Daoy (cell line): ENCODE measurements at places on chromosomes 5 and 9. TPM values are rescaled to one million over a fixed set of nuclear protein-coding genes. Genes with fewer than 3 reads are reported as not detected.

DNA sequence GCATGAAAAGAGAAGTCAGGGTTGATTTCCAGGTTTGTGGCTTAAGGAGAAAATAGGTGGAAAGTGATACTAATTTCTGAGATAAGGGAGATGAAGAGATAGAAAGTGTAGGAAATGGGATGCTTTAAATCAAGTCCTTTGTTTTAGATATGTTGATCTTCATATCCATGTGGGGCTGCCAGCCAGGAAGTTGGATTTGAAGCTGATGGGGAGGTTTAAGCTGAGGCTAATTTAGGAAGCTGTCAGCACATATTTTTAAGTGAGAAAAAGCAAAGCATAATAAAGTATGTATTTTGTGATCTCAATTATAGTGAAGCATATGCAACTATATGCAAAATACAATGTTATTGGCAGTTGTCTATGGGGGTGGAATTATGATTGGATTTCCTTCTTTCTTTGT lies 428.4 kb downstream of the CSNK1G3 start:
- no peak for DNase-seq

DNA sequence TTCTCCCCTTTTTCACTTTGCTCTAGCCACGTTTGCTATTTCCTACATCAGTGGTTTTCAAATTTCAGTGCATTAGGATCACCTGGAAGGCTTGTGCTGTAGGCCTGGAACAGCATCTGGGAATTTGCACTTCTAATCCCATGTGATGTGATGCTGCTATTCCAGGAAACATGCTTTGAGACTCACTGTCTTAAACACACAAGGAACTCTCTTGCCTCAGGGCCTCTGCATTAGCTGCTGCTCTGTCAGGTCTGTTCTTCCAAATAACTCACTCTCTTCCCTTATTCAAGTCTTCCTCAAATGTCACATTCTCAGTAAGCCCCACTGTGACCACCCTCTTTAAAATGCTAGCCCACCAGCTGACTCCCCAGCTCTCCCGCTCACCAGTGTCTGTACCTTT lies 204.0 kb downstream of the DNAH5 start:
- DNase-seq, result no peak

GRCh38 chr9:20557890-20558565 lies 64.3 kb downstream of the MLLT3 start:
- no peak for DNase-seq

GRCh38 chr5:55411876-55412275 lies 104.1 kb downstream of the MTREX start:
- DNase-seq, result no peak

GRCh38 chr9:5749306-5749705 lies 83.6 kb downstream of the ERMP1 start:
- DNase-seq, result no peak

DNA sequence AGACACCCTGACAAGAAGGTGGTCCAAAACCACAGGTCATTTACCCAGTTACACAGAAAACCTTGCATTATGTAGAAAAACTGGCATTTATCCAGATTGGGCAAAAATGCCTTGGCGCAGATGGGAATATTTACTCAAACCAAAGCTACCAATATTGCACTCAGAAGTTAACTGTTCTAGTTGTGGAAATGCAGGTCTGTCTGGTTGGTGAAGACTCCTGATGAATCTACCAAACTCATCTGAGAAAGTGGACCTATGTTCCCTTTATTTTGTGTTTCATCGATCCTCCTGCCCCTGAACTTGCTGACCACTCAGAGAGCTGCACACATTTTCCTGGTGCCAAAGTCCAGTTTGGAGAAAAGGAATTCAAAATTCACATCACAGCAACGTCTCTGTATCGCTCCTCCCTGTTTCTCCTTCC lies 85.2 kb upstream of the ALDH1A1 start:
- no peak for DNase-seq

DNA sequence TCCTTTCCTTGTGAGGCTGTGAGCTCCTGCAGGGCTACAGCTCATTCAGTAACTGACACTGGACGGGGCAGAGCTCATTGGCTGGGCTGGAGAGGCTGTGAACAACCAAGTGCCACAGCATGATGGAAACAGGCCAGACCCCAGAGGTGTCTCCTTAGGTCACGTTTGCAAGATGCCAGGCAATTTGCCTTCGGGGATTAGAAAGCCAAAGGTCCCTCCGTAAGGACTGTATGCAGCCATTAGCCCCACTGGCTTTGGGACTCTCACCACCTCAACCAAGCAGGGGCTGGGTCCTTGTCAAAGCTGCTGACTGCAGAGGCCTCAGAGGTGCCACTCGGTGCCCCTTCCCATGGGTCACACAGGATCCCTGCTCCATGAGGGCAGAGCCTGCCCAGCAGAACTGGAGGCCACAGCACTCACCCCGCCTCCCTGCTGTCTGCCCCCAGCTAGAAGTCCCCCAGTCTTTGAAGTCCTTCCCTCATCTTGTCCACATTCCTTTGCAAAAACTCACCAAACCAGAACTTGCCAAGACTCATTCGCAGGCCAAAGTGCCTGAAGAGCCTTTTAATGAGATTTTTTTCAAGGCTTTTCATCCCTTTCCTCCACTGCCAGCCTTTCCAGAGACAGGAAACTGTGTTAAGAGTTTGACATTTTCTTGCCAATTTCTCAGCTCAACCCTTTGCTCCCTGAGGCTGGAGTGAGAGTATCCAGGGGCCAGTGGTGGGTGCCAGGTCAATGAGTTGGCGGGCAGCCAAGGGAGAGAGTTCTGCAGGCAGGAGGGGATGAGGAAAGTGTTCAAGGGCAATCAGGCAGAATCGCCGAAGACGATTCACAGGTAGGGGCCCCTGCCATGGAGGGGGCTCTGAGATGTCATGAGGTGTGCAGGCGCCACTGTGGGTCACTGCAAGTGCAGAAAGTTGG lies 39.7 kb upstream of the SLC25A51 start:
- peak; percentile 93 for DNase-seq

DNA sequence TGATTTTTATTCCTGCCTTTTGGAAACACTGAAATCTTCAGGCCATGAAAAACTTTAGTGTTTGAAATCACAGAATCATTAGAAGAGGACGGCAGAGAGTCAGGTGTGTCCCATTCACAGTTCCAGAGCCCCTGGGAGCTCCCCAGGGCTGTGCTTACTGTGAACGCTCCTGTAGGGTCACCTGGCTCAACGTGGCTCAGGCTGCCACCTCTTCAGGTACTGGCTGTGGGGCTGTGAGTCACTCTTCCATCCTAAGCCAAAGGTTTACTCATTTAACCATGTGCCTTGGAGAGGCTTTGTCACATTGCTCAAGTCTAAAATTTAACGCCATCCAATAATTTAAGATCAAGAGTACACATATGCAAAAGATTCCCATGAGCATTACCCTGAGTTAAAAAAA lies 50.2 kb upstream of the FSTL4 start:
- DNase-seq, result peak; percentile 14

GRCh38 chr9:88015606-88016005 lies 41.3 kb upstream of the CDK20 start:
- DNase-seq, result no peak

GRCh38 chr9:122695696-122696095 lies 20.8 kb downstream of the OR1L3 start:
- no peak for DNase-seq

GRCh38 chr9:26779062-26779461 lies 113.5 kb downstream of the CAAP1 start:
- no peak for DNase-seq

GRCh38 chr9:132312873-132313272 lies 41.9 kb downstream of the SETX start:
- no peak for DNase-seq

- no peak for DNase-seq
Measured at GRCh38 chr9:36974731-36975130, 59.3 kb downstream of the PAX5 start.

DNA sequence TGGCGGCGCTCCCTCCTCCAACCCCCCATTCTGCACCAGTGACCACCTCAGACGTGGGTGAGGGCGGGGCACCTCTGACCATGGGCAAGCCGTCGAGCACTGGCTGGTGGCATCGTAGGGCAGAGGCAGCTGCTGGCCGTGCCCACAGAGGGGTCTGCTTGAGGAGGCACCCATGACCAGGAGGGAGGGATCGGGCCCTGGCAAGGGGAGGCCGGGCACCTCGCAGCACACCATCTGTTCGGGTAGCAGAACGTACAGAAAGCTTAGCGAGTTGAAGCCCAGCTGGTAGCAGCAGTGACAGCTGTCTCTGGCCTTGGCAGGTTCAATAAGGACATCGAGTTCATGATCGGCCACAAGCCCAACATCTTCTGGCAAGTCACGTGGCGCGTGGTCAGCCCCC lies 4.3 kb upstream of the SLC6A18 start:
- DNase-seq, result no peak

- DNase-seq, result peak; percentile 45
Measured at GRCh38 chr9:33202552-33203201, 35.5 kb upstream of the B4GALT1 start.

- no peak for DNase-seq
Measured at GRCh38 chr5:137923856-137924255, 34.6 kb downstream of the PKD2L2 start.

- DNase-seq, result peak; percentile 70
Measured at GRCh38 chr5:149268928-149269557, 2.6 kb upstream of the AFAP1L1 start.

DNA sequence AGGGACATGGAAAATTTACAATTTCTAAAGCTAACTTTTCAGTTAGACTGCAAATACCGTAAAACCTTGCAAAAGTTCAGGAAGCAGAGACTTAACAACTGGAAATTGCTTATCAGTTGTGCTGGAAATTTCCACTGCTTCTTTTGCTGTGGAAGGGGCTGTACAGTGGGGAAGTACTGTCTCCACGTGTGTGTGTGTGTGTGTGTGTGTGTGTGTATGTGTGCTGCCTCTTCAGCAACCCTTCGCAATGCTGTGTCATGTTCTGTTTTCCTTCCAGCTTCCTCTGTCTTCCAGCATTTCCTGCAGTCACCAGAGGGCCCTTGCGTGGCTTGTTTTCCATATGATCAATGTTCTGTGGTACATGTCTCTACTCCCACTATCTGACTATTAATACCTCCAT lies 87.5 kb upstream of the RANBP3L start:
- peak; percentile 18 for DNase-seq

DNA sequence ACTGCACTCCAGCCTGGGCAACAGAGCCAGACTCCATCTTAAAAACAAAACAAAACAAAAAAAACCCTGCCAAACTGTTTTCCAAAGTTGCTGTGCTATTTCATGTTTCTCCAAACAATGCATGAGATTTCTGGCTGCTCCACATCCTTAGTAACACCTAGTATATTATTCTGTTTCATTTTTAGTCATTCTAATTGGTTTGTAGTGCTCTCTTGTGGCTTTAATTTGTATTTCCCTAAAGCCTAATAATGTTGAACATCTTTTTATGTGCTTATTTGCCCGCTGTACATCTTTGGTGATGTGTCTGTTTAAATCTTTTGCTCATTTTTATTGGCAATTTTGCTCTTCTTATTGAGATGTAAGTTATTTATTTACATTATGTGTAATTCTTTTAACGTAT lies 18.4 kb upstream of the TTC1 start:
- DNase-seq, result no peak

DNA sequence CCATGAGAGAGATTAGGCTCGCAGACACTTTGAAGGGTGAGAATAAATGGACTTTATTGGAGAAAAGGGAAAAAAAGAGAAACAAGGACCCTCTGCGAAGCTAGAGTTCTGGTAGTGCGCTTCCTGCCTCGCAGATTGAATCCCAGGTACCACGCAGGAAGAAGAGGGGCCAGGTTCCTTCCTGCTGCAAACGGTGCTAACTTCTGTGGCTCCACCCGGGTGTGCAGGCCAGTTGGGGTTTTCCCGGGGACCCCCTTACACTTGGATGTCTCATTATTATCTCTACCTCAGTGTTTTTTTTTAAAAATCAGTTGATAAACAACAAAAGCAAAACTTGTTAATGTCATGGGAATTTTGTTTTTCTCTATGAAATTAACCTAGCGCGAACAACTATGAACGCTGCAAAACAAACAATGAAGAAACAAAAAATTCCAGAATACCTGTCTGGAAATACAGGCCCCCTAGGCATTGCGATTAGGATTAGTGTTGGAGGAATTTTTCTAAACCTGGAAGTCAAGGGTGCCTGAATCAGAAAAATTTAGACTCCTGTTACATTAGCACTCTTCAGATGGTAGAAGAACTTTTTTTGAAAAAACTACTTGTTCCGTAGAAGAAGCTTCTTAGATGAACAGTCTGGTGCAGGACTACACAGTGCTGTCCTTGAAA lies 414.5 kb downstream of the MAN2A1 start:
- no peak for DNase-seq

- no peak for DNase-seq
Measured at GRCh38 chr9:107281922-107282667, 984 bp upstream of the RAD23B start.

- no peak for DNase-seq
Measured at GRCh38 chr9:124015661-124016131, 4.1 kb downstream of the LHX2 start.

- no peak for DNase-seq
Measured at GRCh38 chr5:64181440-64181839, 15.8 kb downstream of the RNF180 start.

GRCh38 chr9:130328349-130328801 lies 62.8 kb downstream of the HMCN2 start:
- no peak for DNase-seq

GRCh38 chr5:66812291-66812690 lies 216.1 kb downstream of the MAST4 start:
- DNase-seq, result no peak

GRCh38 chr9:105318729-105319191 lies 74.3 kb downstream of the SLC44A1 start:
- DNase-seq, result no peak

DNA sequence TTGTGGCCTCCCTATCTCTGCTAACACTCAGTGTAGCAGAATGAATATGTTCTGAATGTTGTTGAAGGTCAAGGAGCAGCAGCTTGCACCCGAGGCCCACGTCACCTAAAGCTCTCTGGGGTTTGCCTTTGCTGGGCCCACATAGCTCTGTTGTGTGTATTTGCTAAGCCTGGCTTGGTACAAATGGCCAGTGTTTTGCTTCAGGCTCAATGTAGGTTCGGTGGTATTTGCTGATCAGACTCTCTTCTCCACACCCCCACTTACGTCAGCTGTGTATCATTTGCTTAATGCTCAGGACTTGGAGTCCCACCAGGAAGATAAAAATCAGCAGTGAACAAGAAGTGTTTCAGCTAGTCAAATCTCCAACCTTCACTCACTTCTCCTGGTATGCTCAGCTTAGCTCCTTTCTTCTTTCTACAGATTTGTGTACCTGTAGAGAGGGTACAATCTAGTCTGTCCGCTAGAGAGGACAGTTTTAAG lies 4.8 kb upstream of the RFESD start:
- DNase-seq, result peak; percentile 9

GRCh38 chr9:78552802-78553201 lies 255.9 kb downstream of the PSAT1 start:
- DNase-seq, result no peak

Gene BTNL8
- total RNA-seq, result not detected in 2 replicates

Gene CD74
- not detected in 2 replicates for total RNA-seq

Gene LRRC70
- 1.1 TPM in 1 of 2 replicates, not detected in the other for total RNA-seq

Gene TAF11L5
- not detected in 2 replicates for total RNA-seq

Gene NUTM2G
- under 0.01 TPM in 1 of 2 replicates, not detected in the other for total RNA-seq

Gene RGS3
- 95.9 and 104 TPM in 2 replicates for total RNA-seq

Gene GLRA1
- total RNA-seq, result not detected in 2 replicates

Gene TAS2R1
- total RNA-seq, result not detected in 2 replicates

Gene FOXI1
- total RNA-seq, result not detected in 2 replicates

Gene SHOC1
- total RNA-seq, result not detected in 2 replicates

Gene AGXT2
- not detected in 2 replicates for total RNA-seq

Gene MLANA
- total RNA-seq, result not detected in 2 replicates

Gene RNF183
- total RNA-seq, result not detected in 2 replicates

Gene F12
- total RNA-seq, result 8.6 and 9.6 TPM in 2 replicates

Gene CXCL14
- total RNA-seq, result 0.29 TPM in 1 of 2 replicates, not detected in the other
